ENCODE measurements at places on chromosomes 12 and 14.

DNA sequence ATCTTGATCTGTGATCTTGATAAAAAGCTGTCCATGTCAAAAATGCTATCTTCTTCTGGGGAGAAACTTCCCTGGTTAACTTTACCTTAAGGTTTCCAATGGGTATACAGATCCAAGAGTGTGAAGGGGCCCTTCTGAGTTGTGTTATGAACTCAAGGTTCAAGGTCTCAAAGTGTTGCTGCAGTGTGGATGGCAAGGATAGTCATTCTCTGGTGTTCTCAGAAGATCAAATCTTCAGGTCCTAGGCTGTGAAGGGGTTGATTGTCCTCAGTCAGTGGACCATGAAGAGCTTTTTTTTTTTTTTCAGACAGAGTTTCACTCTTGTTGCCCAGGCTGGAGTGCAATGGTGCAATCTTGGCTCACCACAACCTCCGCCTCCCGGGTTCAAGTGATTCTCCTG lies 114.4 kb downstream of the SPTSSA start:
- DNase-seq, result no peak

GRCh38 chr12:84998341-84998740 lies 37.7 kb downstream of the TSPAN19 start:
- DNase-seq, result no peak

DNA sequence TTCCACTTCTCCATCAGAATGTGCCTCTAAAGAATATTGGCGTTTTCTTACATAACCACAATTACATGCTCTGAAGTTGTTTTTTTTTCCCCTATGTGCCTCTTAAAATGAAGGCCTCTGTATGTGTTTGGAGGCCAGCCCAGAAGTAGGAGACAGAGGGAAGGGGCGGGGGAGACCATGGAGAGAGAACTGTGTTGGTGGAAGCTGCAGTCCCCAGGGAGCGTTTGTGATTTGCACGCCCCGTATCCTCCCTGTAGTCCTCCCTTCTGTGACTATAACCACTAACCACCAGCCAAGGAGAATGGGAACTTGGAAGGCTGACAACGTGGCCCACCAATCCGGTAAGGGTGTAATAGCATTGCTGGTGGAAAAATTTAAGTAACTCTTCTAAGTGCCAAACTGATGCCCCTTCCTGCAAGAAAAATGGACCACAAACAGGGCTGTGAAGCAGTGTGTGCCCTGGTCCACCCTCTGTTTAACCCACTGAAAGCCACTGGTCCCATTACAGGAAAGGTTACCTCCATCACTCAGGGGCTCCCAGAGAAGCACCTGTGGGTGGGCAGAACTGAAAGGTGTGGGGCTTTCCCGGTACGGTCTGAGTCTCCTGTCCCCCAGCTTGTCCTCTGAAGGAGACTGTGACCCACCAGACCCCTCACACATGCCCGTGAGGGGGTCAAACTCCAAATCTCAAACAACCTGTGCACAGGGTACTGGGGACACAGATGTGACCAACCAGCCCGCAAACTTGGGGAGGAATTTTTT lies 36.8 kb downstream of the CCDC88C start:
- no peak for DNase-seq

- DNase-seq, result peak; percentile 69
Measured at GRCh38 chr12:113245695-113246477, 24.6 kb downstream of the TPCN1 start.

DNA sequence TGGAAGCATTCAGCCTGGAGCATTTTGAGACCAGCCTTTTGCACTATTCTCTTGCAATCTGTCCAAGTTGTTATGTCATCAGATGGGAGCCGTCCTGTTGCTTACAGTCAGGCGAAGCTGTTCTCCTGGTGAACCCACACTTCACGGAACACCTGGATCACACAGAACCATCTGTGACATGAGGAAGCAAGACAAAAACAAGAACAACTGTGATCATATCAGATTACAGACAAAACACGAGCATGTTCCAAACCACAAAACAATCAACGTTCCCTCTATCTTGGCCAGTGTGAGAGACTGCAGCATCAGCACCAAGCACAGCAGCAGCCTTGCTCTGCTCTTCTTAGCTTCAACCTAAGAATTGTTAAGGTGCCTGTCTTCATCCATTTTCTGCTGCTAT lies 180.5 kb upstream of the SFSWAP start:
- no peak for DNase-seq

GRCh38 chr14:31726337-31726736 lies 165.1 kb downstream of the NUBPL start:
- DNase-seq, result no peak

DNA sequence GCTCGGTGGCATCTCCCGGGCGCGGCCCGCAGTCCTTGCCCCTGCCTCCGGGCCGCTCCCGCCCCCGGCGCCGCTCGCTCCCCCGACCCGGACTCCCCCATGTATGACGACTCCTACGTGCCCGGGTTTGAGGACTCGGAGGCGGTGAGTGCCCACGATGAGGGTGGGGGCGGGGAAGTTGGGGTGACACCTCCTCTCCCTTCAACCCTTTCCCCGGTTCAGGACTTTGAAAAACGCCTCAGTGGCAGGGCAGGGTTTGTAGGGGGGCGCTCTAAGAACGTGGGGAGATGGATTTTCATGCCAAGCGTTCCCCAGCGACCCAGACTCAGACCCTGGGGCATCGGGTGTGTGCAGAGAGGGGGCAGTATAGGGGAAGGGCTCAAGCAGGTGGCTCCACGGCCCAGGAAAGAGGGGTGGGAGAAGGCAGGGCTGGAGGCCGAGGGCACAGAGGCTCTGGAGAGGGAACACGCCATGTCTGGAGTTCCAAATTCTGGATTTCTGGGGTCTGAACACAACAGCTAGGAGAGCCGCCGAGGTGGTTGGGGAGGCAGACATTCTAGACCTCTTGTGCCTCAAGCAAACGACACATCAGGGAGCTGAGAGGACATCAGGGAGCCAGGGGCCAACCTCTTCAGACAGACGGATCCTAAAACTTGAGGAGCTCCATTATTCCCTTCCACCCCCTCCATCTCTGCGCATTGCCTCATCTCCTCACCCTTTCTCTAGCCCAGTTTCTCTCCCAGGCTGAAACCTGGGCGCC lies 715 bp downstream of the CACNB3 start:
- no peak for DNase-seq

DNA sequence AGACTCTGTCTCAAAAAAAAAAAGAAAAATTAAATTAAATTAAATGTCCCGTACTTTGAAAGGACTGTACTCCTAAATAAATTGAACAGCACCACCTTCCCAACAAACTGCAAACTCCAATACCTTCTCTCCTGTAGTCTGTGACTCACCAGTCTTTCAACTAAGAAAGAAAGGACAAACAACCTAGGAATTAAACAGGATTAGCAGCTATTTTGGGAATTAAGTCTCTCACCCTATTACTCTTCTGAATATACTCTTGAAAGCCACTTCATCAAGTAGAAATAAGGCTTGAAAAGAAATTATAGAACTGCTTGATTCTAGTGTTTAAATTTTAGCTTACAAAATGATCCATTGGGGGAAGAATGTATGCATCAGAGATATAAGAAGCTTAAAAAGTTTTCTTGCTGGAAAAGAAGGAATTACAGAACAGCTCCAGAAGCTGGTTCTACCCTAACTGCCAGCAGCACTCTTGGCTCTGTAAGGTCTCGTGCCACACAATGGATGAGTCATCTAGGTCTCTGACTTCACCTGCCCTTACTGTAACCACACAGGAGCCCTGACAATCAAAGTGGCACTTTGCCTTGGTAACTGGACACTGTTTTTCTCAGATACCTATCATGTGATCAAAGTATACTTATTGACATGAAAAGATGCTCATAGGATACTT lies 57.0 kb upstream of the CERS5 start:
- DNase-seq, result peak; percentile 78

DNA sequence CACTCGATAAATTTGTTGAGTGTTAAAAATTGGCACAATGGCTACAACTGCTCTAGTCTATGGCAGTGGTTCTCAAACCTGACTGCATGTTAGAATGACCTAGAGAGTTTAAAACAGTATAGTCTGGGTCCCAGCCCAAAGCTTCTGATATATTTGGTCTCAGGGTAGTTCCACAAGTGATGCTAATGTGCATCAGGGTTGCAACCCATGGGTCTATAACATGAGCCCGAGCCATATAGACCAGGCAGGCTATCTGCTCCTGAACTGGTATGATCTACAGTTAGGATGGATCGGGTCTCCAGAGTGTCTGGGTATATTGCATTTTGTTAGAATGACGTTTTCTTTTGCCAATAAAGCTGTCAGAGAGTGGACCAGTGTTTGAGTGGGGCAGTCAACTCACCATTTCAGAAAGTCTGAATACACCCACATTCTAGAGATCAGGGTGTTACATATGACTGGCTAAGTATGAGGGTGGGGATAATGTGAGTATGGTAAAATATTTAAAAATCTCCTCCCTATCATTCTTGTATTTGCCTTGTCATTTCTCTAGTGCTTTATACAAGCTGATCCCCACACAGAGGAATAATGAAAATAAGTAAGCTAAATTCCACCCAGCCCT lies 80.9 kb downstream of the FRMD6 start:
- no peak for DNase-seq

DNA sequence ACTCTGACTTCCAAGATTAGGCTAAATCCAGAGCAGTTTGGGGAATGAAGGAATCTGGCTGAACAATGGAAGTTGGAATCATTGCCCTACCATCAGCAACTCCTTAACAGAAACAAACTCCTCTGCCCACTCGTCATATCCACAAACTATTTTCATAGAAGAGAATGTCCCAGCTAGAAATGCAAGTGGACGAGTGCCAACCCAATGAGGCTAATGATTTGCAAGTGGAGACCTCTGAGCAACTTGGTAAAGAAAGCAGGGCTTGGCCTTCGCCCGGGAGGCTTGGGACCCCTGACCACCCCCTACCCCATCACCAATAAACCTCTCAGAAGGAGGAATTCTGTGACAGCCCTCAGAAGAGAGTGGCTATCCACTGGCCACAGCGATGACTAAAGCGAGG lies 40.0 kb upstream of the DDX11 start:
- DNase-seq, result no peak

DNA sequence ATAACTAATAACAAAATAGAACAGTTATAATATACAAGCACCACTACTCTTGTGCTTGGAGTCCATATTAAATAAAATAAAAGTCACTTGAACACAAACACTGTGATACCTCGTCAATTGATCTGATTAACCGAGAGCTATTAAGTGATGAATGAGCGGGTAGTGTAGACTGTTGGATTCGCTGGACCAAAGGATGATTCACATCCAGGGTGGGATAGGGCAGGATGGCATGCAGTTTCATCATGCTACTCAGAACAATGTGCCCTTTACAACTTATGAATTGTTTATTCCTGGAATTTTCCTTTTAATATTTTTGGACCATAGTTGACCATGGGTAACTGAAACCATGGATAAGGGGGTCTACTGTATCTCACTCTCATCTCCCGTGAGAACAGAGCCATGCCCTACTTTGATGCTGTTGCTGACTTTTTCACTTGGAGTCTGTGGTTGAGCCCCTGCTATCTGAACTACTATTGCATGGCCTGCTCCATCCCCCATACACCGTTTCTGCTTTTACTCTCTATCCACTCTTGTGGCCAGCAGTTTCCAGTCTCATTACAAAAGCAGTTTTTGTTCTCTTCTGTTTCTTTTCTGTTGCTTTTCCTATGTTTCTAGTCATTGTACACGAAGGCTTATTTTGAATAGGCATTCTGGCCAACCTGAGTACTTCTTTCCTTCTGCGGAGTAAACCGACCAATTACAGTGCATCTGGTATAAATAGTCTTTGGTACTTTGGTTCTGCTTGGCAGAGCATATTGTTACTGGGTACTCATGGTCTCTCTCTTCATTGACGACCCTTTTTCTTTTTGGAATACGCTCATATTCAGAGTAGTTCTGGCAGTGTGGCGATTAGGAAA lies 12.2 kb downstream of the TMTC2 start:
- DNase-seq, result no peak

GRCh38 chr12:117125272-117125613 lies 26.0 kb upstream of the TESC start:
- peak; percentile 56 for DNase-seq

DNA sequence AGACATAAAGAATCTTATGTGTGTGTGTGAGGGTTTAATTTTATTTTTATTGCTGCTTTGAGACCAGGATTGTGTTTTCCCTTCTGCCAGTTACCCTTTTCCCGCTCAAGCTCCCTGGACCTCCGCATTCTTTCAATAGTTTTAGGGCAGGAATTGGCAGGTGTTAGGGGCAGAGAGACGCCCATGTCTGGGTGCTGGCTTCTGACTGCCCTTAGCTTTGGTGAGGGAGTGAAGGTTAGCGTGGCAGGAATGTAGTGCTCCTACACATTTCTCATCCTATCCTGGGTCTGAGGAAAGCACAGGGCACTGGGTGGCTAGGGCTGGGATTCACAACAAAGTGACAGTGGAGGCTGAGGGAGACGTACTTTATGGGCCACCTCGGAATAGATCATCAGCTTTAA lies 428.1 kb downstream of the ZFP36L1 start:
- DNase-seq, result no peak

DNA sequence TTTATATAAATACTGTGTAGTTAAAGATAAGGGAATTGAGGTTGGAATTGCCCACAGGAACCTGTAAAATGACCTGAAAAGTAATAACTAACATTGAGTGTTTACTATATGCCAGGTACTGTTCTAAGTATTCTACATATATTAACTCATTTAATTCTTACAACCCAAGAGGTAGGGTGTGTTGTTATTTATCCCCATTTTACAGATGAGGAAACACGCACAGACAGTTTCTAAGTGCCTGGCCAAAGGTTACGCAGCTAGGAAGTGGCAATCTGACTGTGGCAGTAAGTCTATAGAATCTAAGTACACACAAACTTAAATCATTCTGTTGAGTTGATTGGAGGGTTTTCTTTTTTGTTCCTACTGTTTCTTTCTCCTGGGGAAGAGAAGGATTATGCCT lies 1.1 kb upstream of the TSPAN31 start:
- DNase-seq, result no peak

- DNase-seq, result no peak
Measured at GRCh38 chr12:45246236-45246635, 30.3 kb downstream of the ANO6 start.
